ENCODE measurements at places on chromosomes 5 and 9.

- no peak for DNase-seq
Observed at GRCh38 chr5:172791726-172792445, 20.9 kb upstream of the DUSP1 start.

DNA sequence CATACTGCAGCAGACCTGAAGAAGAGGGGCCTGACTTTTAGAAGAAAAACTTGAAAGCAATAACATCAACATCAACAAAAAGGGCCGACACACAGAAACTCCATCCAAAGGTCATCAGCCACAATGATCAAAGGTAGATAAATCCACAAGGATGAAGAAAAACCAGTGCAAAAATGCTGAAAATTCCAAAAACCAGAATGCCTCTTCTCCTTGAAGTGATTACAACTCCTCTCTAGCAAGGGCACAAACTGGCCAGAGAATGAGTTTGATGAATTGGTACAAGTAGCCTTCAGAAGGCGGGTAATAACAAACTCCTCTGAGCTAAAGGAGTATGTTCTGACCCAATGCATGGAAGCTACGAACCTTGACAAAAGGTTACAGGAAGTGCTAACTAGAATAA, 186.2 kb upstream of the RAI14 start:
- no peak for DNase-seq

- no peak for DNase-seq
Observed at GRCh38 chr5:38830521-38831051, 15.2 kb upstream of the OSMR start.

DNA sequence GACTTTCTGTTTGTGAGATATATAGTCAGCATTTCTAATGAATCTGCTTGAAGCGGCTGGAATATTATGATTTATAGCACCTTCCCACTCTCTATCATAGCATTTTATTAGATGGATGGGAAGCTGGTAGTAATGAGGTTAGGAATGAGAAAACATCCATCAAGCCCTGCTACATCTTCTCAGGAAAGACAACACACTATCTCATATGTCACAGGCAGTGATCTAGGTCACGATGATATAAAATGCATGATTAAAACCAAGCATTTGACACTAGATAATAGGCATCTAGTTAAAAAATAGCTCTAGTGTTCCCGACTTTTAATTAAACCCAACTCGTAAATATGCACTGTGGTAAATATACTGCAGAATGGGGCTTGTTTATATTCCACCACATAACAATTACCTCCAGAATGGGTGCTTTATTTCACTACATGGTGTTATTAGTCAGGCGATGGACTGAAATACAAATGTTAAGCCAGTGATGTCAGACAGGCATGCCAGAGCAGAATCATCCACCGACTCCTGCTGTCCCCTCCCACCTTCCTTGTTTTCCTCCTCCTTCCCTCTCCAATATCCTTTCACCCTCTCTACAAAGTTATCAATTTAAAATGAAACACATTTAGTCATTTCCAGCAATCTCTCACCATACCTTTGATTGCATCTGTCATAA, 286.8 kb downstream of the SPATA31D1 start:
- no peak for DNase-seq

- DNase-seq = no peak
Observed at GRCh38 chr5:64532212-64532611, 26.4 kb downstream of the RGS7BP start.

GRCh38 chr5:104452550-104452949, 890.0 kb upstream of the NUDT12 start:
- DNase-seq = no peak

GRCh38 chr5:179930788-179931473, 23.2 kb upstream of the TBC1D9B start:
- no peak for DNase-seq

DNA sequence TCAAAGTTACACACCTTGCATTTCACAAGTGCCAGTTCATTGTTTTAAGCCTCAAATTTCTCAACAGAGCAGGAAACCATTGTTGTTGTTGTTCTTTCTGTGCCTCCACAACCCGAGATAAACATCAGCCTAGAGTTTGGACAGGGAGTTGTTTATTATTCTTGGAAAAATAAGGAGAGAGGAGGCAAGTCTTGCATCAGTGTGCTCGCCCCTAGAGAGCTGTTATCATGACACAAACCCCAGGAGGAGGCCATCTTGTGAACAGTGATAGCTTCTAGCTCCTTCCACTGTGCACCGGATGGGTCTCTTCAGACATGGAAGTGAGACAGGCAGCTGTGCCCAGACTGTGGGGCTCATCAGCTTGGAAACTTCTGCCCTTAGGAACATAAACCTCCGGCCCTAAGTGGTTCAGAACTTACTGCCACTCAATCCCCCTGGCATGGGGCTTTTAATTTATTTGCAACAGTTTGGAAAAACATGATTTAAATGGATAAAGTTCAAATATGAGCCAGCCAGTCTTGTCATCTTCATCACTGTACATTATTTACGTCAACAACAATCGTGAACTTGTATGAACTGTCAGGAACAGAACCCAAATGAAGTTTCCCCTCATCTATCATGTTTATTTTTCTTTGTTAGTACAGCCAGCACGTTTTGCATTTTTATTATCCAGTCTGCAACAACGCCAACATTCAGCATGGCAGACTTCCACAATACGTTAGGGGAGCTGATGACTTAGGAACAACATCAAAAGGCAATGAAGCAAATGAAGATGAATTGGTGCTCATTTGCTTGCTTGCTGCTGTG, 181.7 kb upstream of the S1PR3 start:
- DNase-seq = no peak

DNA sequence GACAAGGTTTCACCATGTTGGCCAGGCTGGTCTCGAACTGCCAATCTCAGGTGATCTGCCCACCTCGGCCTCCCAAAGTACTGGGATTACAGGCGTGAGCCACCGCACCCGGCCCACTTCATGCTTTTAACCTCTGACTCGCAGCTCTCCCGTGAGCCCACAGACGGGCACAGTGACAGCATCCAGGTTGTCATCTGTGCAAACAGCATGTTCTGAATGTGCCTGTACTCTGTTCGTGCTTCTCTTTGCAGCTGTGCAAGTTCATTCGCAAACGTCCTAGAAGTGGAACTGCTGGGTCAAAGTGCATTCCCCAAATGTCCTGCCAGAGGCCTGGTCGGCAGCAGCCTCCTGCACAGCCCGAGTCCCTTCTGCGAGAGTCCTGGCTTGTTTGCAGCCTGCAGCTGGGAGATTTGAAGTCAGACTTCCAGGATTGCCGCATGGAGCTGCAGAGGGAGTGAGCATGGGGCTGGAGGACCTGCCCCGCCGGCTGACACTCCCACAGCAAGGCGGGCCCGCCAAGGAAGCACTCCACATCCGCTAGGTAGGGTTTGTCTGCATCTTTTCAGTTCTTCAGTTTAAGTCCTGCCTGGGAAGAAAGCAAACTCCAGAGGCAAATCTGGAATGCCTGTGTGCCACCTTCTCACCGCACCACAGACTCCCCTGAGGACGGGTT, 3.4 kb downstream of the BRD3OS start:
- no peak for DNase-seq

DNA sequence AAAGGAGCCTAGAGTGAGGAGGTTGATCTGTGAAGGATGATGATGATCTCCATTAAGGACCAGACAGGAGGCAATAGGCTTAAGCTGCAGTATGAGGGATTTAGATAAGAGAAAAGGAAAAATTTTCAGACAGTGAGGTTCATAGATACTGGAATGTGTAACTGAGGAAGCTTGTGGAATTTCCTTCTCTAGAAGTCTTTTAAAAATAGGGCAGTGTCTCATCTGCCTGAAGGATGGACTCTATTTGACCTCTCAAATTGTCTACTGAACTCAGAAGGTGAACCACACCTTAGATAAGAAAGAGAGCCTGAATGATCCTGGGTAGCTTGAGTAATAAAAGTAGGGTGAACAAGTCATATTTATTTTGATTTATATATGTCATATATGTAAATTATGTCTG, 148.2 kb upstream of the CDKN2B start:
- DNase-seq = no peak

- DNase-seq = no peak
Observed at GRCh38 chr9:117073539-117074341, 341.1 kb downstream of the ASTN2 start.

- no peak for DNase-seq
Observed at GRCh38 chr5:134945041-134945440, 22.7 kb upstream of the CATSPER3 start.

DNA sequence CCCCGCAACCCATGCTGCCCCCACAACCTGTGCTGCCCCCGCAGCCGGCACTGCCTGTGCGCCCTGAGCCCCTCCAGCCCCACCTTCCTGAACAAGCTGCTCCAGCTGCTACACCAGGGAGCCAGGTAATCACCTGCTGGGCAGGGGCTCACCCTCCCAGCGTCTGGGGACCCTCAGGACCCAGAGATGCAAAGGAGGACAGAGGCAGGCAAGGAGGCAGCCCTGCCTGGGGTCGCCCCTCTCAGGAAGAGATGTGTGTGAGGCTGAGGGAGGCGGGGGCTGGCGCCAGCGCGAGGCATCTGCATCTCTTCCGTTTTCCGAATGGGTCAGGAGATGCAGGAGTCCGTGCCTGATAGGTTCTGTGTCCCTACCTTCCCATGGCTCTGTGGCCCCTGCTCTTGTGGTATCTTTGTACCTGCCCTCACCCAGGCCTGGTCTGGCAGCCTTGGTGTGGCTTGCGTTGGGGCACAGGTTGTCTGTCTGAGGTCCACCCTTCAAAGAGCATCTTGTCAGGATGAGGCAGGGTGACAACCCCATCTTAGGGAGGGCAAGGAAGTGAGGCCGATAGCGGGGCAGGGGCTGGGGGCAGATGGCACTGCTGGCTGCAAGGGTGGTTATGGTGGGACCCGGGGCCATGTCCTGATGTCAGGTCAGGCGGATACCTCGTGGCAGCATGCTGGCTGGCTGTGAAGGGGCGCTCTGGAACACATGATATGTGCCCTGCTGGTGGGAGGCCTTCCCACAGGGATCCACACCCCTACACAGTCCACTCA, 75.7 kb downstream of the WNK2 start:
- no peak for DNase-seq

DNA sequence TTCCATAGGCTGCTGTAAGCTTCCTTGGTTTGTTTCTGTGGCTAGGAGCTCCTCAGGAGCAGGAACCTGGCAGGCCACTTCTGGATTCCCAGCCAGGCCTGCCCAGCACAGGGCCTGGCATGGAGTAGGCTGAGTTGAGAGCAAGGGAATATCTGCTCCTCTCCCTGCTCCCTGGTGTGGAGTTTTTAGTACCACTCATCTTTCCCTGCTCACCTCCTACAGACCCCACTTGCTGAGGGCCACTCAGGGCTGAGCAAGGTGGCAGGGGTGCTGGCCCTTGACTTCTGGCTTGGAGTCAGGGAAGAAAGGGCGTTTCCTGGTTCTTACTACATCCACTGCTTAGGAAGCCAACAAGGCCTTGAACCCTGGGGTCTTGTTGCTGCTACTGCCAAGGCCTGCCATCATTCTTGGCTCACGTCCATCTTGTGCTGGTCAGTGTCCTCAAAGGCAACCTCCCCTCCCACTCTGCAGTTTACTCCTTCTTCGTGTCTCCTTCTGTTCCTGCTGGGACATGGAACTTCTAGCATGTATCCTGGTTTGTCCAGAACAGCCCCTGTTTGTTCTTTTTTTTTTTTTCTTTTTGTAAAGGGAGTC, 54.9 kb downstream of the PSD2 start:
- no peak for DNase-seq

- no peak for DNase-seq
Observed at GRCh38 chr5:28517691-28518090, 1479.3 kb upstream of the CDH9 start.

DNA sequence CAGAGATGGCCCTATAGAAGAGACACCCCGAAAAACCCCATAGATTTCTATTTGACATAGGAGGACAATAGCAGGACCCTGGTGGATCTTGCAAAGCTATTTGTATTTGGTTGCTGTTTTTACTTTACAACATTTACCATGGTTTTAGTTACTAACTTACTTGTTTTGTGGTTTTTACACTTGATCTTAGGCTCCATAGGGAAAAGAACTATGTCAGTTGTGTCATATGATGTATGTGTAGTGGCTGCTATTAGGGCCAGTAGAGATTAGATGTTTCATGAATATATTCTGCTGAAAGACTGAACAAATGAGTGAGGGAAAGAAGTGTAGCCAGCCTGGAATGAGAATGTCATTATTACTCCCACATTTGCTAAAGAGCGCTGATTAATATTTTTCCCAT, 388.1 kb downstream of the SEMA5A start:
- no peak for DNase-seq

DNA sequence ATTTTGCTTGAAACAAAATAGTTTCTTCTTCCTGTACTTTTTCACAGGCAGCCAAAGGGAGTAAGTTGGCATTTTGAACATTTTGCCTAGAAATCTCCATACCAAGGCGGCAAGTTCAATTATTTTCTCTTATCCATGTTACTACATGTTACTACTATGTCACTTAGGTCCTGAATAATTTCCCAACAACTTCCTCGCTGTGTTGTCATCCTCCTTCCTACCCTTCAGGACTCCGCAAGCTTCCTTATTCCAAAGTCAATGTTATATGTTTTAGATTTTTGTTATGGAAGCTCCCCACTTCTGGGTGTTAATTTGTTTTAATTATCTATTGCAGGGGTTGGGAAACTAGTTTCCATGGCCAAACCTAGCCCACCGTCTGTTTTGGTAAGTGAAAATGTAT, 9.9 kb upstream of the B4GALT1 start:
- DNase-seq = no peak

DNA sequence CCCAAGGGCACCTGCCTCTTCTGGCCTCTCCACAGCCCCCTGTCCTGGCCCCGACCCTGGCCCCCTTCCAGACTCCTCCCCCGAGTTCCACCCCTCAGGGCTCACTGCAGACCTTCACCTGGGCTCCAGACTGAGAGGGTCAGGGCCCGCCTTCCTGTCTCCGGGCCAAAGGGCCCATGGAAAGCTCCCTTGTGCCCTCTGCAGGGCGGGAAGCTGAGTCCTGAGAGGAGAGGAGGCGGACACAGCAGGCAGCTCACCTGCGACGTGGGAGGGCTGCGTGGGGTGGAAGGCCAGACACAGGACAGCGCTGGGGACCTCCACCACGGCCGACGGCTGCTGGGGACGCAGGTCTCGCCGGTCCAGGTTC, 20.6 kb downstream of the DYNC2I2 start:
- no peak for DNase-seq

GRCh38 chr9:70589571-70590314, 175.3 kb upstream of the KLF9 start:
- no peak for DNase-seq

DNA sequence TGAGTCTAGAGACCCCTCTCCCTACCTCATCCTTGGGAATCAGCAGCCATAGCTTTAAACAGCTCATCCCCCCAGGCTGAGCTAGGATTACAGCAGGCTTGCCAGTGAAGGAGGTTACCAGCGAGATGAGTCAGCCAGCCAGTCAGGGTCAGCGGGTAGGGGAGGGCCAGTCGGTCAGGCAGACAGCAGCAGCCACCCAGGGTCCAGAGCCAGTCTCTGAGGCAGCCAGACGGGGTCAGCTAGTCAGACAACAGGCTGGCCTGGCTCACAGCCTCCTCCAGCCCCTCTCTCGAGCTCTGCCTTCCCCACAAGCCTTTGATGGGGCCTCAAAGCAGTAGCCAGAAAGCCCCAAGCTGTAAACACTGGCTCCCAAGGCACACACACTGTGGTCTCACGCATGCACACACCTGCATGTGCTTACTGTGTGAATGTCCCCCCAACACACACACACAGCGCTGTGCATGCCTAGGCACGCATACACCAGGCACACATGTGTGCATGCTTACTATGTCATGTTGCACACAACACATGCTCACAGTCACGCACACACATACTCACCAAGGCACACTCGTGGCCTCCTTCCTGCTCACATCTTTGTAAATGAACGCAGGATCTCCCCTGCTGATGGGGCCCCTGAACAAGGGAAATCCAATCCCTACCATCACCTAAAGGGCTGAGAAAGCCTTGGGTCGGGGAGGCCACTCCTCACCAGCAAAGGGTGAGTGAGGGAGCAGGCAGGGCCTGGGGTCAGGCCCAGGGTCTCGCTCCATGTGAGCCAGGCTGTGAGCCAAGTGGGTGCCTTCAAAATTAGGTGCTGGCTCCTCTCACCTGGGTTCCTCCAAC, 28.2 kb upstream of the CPLX2 start:
- DNase-seq = no peak
